Small intestine (tissue), 16 donors: ENCODE measurements at places on chromosomes 7 and 10.

GRCh38 chr10:124707144-124707467, 37.1 kb downstream of the FAM53B start:
- DNase-seq, result no peak

- peak; percentile 91 for DNase-seq
These were observed 79.7 kb downstream of the FRMPD2 start for GRCh38 chr10:48194830-48195229.

- DNase-seq, result no peak
These were observed 105.4 kb upstream of the BTBD16 start for GRCh38 chr10:122165484-122166276.

DNA sequence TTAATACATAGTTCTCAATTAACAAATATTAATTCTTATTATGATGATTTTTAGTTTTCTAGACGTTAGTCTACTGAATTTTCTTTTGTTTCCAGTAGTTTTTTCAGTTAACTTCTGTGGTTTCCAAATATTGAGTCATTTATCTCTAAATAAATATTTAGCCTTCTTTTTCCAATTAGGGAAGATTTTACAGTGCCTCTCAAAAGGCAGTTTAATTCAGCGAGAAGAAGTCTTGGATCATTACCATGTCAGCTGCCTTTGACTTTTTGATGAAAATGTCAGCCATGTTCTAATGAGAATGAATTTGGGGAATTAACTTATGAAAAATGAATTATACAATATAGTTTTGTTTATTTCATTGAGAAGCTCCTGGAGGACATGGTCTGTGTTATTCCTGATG, 90.0 kb downstream of the CDK14 start:
- no peak for DNase-seq

GRCh38 chr7:68943786-68944185, 654.5 kb upstream of the AUTS2 start:
- no peak for DNase-seq

DNA sequence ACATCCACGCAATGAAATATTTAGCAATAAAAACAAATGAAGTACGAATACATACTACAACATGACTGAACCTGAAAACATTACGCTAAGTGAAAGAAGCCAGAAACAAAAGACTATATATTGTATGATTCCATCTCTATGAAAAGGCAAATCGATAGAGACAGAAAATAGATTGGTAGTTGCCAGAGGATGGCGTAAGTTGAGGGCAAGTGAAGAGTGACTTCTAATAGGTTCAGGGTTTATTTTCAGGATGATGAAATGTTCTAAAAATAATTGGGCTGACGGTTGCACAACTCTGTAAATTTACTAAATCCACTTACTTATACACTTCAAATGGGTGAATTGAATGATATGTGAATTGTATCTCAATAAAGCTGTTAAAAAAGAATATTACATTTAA, 39.5 kb upstream of the TECTB start:
- no peak for DNase-seq

GRCh38 chr7:131072505-131073091, 255.1 kb upstream of the MKLN1 start:
- no peak for DNase-seq

DNA sequence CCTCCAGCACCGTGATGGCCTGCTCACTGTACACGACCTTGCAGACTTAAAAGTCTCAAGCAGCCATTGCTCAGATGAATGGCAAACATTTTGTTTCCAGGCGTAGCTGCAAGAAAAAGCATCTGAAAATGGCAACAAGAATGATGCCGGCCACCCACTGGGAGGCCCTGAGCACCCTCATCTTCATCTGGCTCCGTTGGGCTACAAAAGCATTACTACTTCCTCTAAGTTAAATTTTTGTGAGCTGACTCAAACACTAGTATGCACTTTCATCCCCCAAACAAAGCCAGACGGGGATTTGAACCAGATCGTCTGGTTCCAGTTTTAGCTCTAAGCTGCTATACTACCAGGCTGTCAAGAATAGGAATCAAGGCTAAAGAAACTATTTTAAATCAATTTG, 116.6 kb upstream of the CDK1 start:
- DNase-seq, result no peak

GRCh38 chr7:33760834-33761233, 144.5 kb upstream of the BMPER start:
- DNase-seq, result no peak

- DNase-seq, result no peak
These were observed 84.6 kb upstream of the FAM3C start for GRCh38 chr7:121480566-121481335.
